ENCODE measurements at places on chromosomes 13 and 19.

DNA sequence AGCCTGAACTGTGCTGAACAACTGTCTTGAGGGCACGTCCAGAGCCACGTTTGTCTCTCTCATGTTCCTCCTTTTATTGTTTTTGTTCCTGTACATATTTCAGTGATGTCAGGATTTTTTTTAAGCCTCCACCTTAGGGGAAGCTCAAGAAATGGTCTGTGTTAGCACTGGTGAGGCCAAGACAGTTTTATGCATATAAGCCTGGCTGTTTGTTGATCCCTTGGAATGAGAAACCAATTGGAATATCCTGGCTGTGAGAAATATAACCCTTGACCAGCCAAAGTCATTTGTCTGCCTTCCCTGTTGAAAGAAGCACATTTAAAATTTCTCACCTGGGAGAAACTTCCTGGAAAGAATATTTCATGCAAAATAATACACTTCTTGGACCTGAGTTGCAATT lies 115.8 kb downstream of the DNAJC15 start:
- no peak for DNase-seq

GRCh38 chr13:82305588-82305987 lies 1576.7 kb downstream of the SLITRK1 start:
- no peak for DNase-seq

- no peak for DNase-seq
These were observed 13.0 kb downstream of the TRIP10 start for GRCh38 chr19:6752256-6753177.

DNA sequence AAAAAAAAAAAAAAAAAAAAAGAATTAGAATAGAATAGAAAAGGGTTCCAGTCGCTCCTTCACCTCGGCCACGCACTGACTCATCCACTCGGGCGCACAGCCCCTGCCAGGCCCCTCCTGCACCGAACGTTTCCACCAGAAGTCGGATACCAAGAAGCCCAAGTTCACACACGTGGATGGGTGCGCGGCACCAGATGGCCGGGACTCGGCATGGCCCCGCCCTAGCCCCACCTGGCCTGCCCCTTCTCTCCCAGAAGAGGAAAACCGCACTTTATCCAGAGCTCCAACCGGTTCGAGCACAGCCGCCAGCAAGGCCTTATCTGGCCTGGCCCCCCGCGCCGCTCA lies 5.9 kb downstream of the PRR36 start:
- DNase-seq: no peak

- peak; percentile 17 for DNase-seq
These were observed 690 bp downstream of the KMT2B start for GRCh38 chr19:35718345-35719041.

DNA sequence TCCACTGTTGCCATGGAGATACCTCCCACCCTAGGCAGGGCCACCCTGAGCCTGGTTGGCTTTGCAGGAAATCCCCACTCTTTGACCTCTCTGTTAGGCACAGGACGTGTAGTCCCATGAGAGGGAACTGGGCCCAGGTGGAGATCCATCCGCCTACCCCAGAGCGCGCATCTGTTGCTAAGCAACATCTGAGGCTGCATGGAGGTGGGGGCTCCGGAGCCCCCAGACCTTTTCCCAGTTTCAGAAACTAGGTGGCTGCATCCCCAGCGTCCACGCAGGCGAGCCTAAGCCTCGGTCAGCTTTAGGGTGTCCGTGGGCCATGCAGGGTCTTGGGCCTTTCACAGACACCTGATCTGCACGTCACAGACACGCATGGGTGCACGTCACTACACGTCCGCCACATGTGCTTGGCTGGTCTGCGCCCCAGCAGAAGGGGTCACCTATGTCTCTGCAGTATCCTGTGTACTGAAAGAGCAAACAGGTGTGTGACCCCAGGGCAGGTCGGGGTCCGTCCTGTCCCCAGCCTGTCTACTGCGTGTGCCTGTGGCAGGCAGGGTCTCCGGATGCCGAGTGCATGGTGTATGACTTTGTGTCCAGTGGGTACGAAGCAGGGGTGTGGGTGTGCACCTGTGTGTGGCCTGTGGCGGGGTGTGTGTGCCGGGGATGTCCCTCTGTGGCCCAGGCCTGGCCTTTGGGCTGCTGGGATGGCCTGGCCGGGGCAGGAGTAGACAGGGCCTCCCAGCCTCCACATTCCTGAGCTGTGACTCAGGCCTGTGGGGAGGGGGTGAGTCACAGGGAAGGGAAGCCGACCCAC lies 4.1 kb upstream of the CIRBP start:
- peak; percentile 88 for DNase-seq

GRCh38 chr13:79282976-79283375 lies 123.1 kb downstream of the RBM26 start:
- peak; percentile 85 for DNase-seq

- no peak for DNase-seq
These were observed 300.0 kb downstream of the NALCN start for GRCh38 chr13:101116341-101116740.

GRCh38 chr13:20798027-20798426 lies 24.3 kb upstream of the EEF1AKMT1 start:
- no peak for DNase-seq

- DNase-seq: no peak
These were observed 7.9 kb upstream of the ADPRHL1 start for GRCh38 chr13:113461022-113461751.

DNA sequence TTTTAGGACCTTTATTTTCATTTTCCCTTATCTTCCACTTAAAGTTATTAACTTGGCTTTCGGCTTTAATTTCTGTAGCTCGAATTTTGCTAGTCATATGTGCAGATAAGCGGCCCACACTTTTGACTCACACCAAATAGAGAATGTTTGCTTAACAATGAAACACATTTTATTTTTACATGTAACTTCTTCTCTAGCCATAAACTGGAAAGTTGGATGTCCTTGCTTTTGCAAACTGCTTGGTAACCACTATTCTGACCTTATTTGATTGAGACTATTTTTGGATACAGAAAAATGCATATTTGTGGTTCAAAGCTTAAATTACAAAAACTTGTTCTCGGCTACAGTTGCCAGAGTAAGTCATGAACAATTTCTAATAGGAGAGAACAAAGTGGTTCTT lies 600.0 kb downstream of the KCTD12 start:
- DNase-seq: peak; percentile 35

DNA sequence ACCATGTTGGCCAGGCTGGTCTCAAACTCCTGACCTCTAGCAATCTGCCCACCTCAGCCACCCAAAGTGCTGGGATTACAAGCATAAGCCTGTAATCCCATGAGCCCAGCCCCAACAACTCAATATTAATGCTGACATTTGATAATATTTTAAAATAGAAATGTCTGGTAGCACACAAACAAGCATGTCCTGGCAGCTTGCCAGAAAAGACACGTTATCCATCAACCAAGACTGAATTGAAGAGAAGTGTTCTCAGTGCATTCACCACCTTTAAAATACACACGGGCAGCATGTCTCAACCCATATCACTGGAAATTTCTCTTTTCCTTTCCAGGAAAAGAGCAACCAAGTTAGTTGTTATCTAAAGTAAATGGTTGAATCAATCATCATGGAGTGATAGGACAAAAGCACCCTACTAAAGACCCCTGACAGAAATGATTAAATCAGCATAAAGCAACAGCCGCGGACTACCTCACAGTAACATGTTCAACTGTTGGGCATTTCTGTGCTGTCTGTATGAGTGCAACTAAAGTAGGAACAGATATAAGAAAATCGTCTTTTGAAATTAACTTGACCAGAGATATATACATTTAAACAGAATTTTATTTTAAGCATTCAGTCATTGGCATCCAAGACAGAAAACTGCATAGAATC lies 25.0 kb downstream of the LHFPL6 start:
- DNase-seq: no peak

GRCh38 chr13:61413572-61414535 lies 1.8 kb downstream of the PCDH20 start:
- no peak for DNase-seq

DNA sequence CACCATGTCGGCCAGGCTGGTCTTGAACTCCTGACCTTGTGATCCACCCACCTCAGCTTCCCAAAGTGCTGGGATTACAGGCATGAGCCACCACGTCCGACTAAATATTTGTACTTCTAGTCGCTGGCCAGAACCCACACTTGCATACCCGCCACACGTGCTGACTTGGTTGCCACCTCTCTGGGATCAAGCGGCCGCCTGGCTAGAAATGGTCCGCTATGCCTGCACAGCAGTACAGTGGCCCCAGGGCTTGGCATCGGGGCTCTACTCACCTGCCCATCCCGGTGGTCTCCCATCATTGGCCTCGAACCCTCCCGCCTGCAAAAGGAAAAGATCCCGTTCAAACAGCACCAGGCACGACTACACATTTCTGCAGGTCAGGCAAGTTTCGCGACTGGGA lies 23.7 kb upstream of the TINCR start:
- no peak for DNase-seq

DNA sequence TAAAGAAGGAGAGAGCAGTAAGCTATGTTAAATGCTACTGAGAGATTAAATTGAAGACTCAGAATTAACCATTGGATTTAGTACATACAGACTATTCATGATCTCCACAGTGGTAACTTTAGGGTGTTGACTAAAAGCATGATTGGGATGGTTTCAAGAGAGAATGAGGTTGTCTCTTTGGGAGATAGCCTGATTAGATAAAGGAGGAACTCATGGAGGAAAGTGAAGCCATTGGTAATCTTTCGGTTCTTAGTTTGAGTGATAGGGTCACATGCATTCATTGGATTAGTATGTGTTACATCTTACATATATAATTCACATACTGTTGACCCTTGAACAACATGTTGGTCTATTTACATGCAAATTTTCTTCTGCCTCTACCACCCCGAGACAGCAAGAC lies 18.8 kb upstream of the KL start:
- DNase-seq: no peak

DNA sequence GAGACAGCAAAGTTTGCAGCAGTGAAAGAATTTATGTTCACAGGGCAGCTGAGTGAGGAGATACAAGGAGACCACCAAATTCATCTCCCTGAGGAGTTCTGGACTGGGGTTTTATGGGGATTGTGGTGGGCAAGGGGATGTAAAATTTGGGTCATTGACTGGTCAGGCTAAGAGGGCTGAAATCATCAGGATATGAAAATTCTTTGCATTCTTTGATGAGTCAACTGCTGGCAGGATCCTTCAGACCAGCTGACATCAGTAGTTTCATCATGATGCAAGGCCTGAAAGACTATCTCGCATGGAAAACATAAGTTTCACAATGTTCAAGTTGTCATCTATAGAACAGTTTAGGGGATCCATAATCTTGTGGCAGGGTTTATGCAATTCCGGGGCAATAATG lies 869.5 kb upstream of the PCDH9 start:
- DNase-seq: peak; percentile 1

GRCh38 chr13:45325806-45326205 lies 15.2 kb downstream of the TPT1 start:
- peak; percentile 89 for DNase-seq

GRCh38 chr13:80118506-80118905 lies 222.4 kb downstream of the SPRY2 start:
- no peak for DNase-seq

GRCh38 chr19:13747098-13747453 lies 17.2 kb upstream of the MRI1 start:
- no peak for DNase-seq

- DNase-seq: peak; percentile 11
These were observed 42.8 kb downstream of the PIN1 start for GRCh38 chr19:9877780-9878510.

GRCh38 chr13:29855784-29856183 lies 5.4 kb upstream of the UBL3 start:
- no peak for DNase-seq

DNA sequence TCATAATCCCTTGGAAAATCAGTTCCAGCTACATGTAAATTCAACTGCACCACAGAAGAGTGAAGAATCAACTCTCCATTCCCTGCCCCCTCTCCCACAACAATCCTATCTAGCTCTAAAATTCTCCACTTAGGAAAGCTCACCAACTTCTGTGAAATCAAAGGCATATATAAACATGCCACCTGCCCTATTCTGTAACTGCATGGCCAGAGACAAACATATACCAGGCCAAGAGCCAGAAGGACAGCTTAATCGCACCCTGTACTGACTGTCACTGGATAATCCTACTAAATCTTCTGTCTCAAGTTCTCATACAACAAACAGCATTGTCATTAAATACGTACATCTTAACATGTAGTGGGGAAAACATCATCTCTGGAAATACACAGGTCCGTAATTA lies 58.2 kb upstream of the EEF1AKMT1 start:
- DNase-seq: no peak

GRCh38 chr19:14782626-14783409 lies 4.5 kb upstream of the ADGRE2 start:
- no peak for DNase-seq

Data from fibroblast of villous mesenchyme (primary cell).